Left lung (tissue), 14 donors: ENCODE measurements at places on chromosomes 16 and 17.

- no peak for DNase-seq
- no peaks in the 10 kb centered on the region for H3K27me3 ChIP-seq
- no peak overlapping the region for H3K4me3 ChIP-seq
- peaks cover 99% of the 10 kb centered on the region for H3K36me3 ChIP-seq
- H3K27ac ChIP-seq: peak overlapping the region; percentile 75
Measured at GRCh38 chr17:47670064-47670463, 20.3 kb downstream of the KPNB1 start.

GRCh38 chr17:58120195-58120822, 27.9 kb upstream of the OR4D1 start:
- no peaks in the 10 kb centered on the region for H3K36me3 ChIP-seq
- peak; percentile 75 for DNase-seq
- H3K4me3 ChIP-seq: no peak overlapping the region
- peaks cover 13% of the 10 kb centered on the region for H3K27me3 ChIP-seq

- no peaks in the 10 kb centered on the region for H3K4me1 ChIP-seq
- H3K27me3 ChIP-seq: no peaks in the 10 kb centered on the region
- H3K27ac ChIP-seq: no peak overlapping the region
- no peak for DNase-seq
Measured at GRCh38 chr16:25298165-25298872, 40.7 kb upstream of the ZKSCAN2 start.

DNA sequence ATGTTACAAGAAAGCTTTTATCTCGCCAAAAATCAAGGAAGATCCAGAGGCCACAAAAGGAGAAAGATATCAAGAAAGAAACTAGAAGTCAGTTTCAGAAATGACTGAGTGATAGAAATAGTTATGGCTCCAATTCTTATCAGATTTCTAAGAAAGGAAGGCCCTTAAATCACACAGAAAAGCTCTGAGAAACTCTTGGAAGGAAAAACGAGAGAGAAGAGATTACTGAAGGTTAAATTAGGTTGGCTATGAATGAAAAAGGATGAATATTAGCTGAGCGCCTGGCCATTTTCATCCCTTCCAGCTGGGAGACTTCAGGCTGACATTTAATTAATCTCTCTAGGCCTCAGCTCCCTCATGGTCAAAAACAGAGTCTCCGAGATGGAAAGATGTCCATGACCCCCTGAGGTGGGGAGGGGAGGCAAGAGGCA, 72.3 kb downstream of the CYTH1 start:
- no peaks in the 10 kb centered on the region for H3K27me3 ChIP-seq
- H3K27ac ChIP-seq: no peak overlapping the region
- no peak for DNase-seq
- no peaks in the 10 kb centered on the region for H3K36me3 ChIP-seq
- no peak overlapping the region for H3K4me3 ChIP-seq

GRCh38 chr16:68528686-68529379, 10.3 kb upstream of the ZFP90 start:
- peaks cover 22% of the 10 kb centered on the region for H3K27me3 ChIP-seq
- DNase-seq: peak; percentile 95
- H3K4me3 ChIP-seq: no peak overlapping the region
- peaks cover 11% of the 10 kb centered on the region for H3K4me1 ChIP-seq

- peaks cover 3% of the 10 kb centered on the region for H3K4me1 ChIP-seq
- DNase-seq: peak; percentile 74
- H3K27me3 ChIP-seq: no peaks in the 10 kb centered on the region
- H3K27ac ChIP-seq: no peak overlapping the region
- no peak overlapping the region for H3K4me3 ChIP-seq
Measured at GRCh38 chr16:89583197-89583894, 7.8 kb downstream of the CPNE7 start.

DNA sequence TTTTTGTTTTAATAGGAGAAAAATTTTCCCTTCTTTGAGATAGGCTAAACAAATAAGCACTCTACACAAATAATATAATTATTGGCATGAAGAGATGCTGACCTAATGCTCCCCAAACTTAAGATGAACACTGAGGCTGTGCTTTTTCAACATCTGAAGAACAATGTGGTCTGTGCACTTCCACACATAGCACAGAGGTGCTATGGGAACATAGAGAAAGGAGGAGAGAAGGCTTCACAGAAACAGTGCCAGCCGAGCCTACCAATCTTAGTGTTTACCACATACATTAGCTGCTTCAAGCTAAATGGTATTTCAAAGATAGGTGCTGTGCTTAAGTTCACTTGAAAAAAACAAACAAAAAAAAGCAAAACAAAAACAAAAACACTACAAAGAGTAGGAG, 72.4 kb downstream of the MYH10 start:
- H3K27me3 ChIP-seq: no peaks in the 10 kb centered on the region
- H3K4me1 ChIP-seq: no peaks in the 10 kb centered on the region
- H3K36me3 ChIP-seq: no peaks in the 10 kb centered on the region
- H3K27ac ChIP-seq: no peak overlapping the region
- DNase-seq: no peak
- H3K4me3 ChIP-seq: no peak overlapping the region

DNA sequence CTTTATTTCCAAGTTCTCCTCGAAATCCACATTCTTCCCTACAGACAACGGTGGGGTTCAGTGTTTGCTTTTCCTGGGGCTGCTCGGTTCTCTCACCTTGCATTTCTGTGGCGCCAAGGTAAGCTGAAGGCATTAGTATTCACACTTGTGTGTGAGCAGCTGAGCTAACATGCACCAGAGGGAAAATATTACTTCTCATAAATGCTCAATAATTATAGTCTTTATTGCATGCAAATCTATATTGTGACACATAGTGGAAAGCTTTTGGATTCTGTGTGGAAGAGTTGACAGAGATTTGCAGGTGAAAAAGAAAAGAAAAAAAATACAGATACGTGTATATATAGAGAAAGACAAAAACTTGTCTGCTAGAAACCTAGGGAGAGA, 411.8 kb downstream of the MAF start:
- no peak overlapping the region for H3K4me3 ChIP-seq
- H3K27me3 ChIP-seq: no peaks in the 10 kb centered on the region
- no peak overlapping the region for H3K27ac ChIP-seq
- no peaks in the 10 kb centered on the region for H3K36me3 ChIP-seq
- H3K4me1 ChIP-seq: no peaks in the 10 kb centered on the region

DNA sequence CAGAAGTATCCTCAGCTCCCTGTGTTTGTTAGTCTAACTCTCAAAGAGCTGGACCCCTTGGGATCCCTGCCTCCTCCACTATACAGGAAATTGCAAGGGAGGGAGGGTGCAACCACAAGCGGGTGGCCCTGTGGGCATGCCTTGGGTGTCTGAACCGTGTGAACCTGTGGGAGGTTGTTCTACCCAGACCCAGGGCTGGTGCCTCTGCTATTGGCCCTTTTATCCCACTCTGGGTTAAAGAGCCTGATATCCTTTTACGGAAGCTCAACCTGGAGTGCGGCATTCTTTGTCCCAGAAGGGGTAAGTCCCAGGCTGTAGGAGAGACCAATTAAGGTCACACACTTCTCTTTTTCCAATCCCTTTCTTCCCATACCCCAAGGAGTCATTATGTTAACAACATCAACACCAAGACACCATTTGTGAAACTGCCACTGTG, 53.4 kb downstream of the ARSG start:
- no peak for DNase-seq
- H3K36me3 ChIP-seq: no peaks in the 10 kb centered on the region
- peaks cover 53% of the 10 kb centered on the region for H3K4me1 ChIP-seq
- H3K27me3 ChIP-seq: no peaks in the 10 kb centered on the region
- H3K4me3 ChIP-seq: no peak overlapping the region

DNA sequence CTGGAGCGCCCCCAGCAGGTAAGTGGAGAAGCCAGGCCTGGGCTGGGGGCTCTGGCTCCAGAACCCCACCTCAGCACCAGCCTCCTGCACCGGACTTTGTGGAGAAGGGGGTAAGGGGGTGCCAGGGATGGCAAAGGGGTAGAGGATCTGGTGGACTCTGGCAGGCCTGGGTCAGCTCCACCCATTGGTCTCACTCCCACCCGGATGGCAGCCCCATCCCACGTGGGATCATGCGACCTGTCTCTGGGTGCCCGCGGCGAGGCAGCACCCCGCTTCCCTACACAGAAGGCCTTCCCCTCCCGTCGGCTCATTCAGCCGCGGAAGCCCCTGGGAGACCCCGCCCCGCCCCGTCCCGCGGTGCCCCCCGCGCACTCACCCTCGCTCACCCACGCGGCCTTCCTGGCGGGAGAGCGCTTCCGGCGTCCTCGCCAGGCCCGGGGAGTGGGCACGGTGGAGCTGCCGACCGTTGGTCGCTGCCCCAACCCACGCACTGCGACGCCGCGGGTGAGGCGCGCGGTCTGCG, 498 bp upstream of the PLEKHG4 start:
- peaks cover 33% of the 10 kb centered on the region for H3K4me1 ChIP-seq
- H3K4me3 ChIP-seq: peak overlapping the region; percentile 60
- no peak for DNase-seq
- peak overlapping the region; percentile 75 for H3K27ac ChIP-seq

GRCh38 chr16:58266336-58266735, 28.5 kb downstream of the PRSS54 start:
- no peaks in the 10 kb centered on the region for H3K4me1 ChIP-seq
- H3K27ac ChIP-seq: no peak overlapping the region
- no peaks in the 10 kb centered on the region for H3K36me3 ChIP-seq
- DNase-seq: no peak
- no peak overlapping the region for H3K4me3 ChIP-seq

GRCh38 chr17:37847811-37848331, 76.3 kb upstream of the TBC1D3K start:
- H3K27me3 ChIP-seq: no peaks in the 10 kb centered on the region
- no peak for DNase-seq
- H3K4me1 ChIP-seq: peaks cover 10% of the 10 kb centered on the region
- H3K4me3 ChIP-seq: no peak overlapping the region
- no peaks in the 10 kb centered on the region for H3K36me3 ChIP-seq
- H3K27ac ChIP-seq: no peak overlapping the region

DNA sequence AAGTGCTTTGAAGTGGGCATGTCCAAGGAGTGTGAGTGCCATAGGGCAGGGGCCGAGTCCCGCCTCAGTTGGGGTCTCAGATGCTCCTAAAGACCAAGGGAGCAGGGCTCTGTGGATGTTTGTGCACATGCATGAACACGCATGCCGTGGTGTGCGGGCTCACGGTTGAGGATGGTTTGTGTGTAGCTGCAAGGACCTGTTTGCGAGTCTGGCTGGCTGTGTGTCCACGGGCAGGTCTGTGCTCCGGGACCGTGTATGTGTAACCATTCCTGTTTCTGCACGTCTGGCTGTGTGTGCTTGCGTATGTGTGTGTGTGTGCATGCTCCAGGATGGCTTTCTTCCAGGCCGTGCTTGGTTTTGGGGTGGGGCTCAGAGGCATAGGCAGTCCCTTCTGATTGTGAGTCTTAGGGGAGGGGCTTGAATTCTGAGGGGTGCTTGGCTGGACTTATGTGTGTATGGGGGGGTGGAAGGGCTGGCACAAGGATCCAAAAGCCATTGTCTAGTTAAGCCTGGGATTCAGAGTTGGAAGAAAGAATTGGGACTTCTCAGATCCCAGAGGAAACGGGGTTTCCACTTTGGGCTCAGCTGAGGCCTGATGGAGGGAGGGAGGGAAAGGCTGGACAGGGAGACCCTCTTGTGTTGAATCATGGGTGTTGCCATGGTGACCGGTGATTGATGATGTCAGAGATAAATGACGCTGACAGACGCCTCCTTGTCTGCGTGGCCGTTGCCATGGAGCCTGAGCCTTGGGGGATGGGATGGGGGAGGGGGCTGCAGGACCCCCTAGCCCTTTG, 14.4 kb downstream of the GJD3 start:
- no peak overlapping the region for H3K4me3 ChIP-seq
- H3K27ac ChIP-seq: no peak overlapping the region
- H3K27me3 ChIP-seq: no peaks in the 10 kb centered on the region
- peak; percentile 44 for DNase-seq
- H3K36me3 ChIP-seq: no peaks in the 10 kb centered on the region

DNA sequence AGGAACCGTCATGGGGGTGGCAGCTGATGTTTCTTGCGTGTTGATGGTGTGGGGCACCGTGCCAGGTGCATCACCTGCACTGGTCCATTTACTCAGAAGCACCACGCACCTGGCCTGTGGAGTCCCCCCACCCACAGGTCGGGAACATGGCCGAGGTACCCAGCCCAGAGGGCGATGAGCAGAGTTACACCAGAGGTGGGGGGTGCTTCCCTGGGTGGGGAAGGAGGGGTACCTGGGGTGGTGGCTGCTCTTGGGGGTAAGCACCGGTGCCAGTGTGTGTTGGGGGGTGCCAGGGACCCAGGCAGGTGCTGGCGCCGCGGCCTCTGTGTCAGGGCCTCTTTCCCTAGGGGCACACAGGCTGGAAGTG, 5.0 kb upstream of the ZNF750 start:
- H3K4me1 ChIP-seq: peaks cover 2% of the 10 kb centered on the region
- peak overlapping the region; percentile 35 for H3K4me3 ChIP-seq
- H3K27me3 ChIP-seq: no peaks in the 10 kb centered on the region
- peak overlapping the region; percentile 48 for H3K27ac ChIP-seq
- no peak for DNase-seq

DNA sequence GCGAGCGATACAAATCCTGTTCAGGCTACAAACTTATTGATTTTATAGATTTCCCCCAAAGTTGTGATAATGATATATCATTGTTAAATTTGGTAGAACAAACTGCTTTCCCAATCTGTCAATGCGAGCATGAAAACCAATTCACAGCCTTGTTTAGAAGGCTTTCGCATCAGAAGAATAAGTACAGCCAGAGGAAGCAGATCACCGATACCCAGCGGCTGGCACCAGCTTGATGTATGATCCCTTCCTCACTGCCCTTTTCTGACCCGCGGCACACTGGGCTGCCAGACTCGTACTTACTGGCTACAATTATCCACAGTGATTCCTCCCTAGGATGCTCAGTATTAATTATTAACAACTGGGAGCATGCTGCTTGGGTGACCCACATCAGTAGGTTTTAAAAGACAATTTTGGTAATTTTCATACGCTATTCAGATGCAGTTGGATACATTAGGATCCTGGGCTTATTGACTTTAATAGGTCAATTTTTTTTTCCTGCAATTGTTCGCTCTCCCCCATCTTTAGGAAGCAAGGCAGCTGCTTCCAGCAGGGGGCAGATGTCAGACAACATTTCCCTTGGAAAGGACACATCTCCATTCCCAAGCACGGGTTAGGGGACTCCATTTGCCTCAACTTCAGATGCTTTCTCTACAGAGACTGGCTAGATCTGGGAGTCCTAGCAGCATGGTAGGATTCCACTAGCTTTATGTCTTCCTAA, 582.7 kb upstream of the PSMD7 start:
- H3K36me3 ChIP-seq: no peaks in the 10 kb centered on the region
- no peak overlapping the region for H3K4me3 ChIP-seq
- no peak for DNase-seq
- H3K27ac ChIP-seq: no peak overlapping the region

DNA sequence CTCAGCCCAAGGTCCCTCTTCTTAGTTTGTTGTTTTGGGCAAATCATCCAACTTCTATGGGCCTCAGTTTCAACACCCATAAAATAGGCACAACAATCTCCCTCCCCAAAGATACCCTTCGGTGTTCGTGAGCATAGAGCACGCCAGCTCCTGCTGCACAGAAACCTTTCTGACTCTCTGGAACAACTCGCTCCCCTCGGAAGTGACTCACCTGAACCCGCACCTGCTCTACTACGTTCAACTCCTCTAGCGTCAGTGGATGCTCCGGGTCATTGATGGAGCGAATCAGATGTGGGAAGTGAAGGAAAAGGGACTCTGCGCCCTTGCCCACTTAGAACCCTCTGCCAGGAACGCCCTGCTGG, 445 bp downstream of the CIAO2B start:
- H3K4me1 ChIP-seq: peaks cover 46% of the 10 kb centered on the region
- H3K4me3 ChIP-seq: peak overlapping the region; percentile 92
- H3K27ac ChIP-seq: peak overlapping the region; percentile 92
- H3K36me3 ChIP-seq: peaks cover 21% of the 10 kb centered on the region
- H3K27me3 ChIP-seq: no peaks in the 10 kb centered on the region
- no peak for DNase-seq
